Temporal lobe (tissue), 4 donors: ENCODE measurements at places on chromosomes 11 and 22. TPM values are rescaled to one million over a fixed set of nuclear protein-coding genes. Genes with fewer than 3 reads are reported as not detected.

LRRC51 gene
- total RNA-seq: 5.7 TPM

GRIA4 gene
- 56.5 TPM for total RNA-seq

THRSP gene
- total RNA-seq: 0.25 TPM

OR52A1 gene
- not detected for total RNA-seq

LAYN gene
- 4.2 TPM for total RNA-seq

NRXN2 gene
- total RNA-seq: 157 TPM

ADAMTS15 gene
- total RNA-seq: 2.5 TPM

TSPAN18 gene
- 19.9 TPM for total RNA-seq

BTG4 gene
- not detected for total RNA-seq

IL17REL gene
- 0.25 TPM for total RNA-seq

PNPLA3 gene
- 17.2 TPM for total RNA-seq

MS4A4A gene
- total RNA-seq: 1.2 TPM

CASP1 gene
- 1.5 TPM for total RNA-seq

MMP13 gene
- 0.25 TPM for total RNA-seq

TUB gene
- 77.0 TPM for total RNA-seq

DERL3 gene
- total RNA-seq: 0.49 TPM

SC5D gene
- 131 TPM for total RNA-seq

NLRP14 gene
- 0.49 TPM for total RNA-seq

NXPE4 gene
- not detected for total RNA-seq

CHRM4 gene
- total RNA-seq: 1.2 TPM

ATXN10 gene
- total RNA-seq: 262 TPM

IL10RA gene
- total RNA-seq: 1.2 TPM

FOLR2 gene
- total RNA-seq: 3.9 TPM

SYCE3 gene
- total RNA-seq: not detected

PLEKHB1 gene
- 14.3 TPM for total RNA-seq

CCDC83 gene
- total RNA-seq: not detected

APOA4 gene
- total RNA-seq: not detected

SLC22A12 gene
- not detected for total RNA-seq

HOATZ gene
- 0.98 TPM for total RNA-seq

CHEK1 gene
- total RNA-seq: 9.8 TPM

MRGPRX3 gene
- 0.25 TPM for total RNA-seq

B3GAT1 gene
- total RNA-seq: 60.2 TPM

CASP4 gene
- 2.0 TPM for total RNA-seq
